ENCODE measurements at places on chromosomes 1 and 21. TPM values are rescaled to one million over a fixed set of nuclear protein-coding genes. Genes with fewer than 3 reads are reported as not detected.

The S100B gene
- total RNA-seq = not detected

The DRAM2 gene
- 40.2 TPM for total RNA-seq

The SLC44A5 gene
- 0.07 TPM for total RNA-seq

The RNF223 gene
- 1.3 TPM for total RNA-seq

The ADCY10 gene
- not detected for total RNA-seq

The ALX3 gene
- total RNA-seq = not detected

The CELA3A gene
- not detected for total RNA-seq

The RAD54L gene
- 33.1 TPM for total RNA-seq

The ZSWIM5 gene
- 0.07 TPM for total RNA-seq

The STMN1 gene
- total RNA-seq = 162 TPM

The CD5L gene
- not detected for total RNA-seq

The DPT gene
- total RNA-seq = not detected

The TAS1R3 gene
- total RNA-seq = 0.05 TPM
